KBM-7 (cell line): ENCODE measurements at places on chromosomes 12 and 14.

- no peak for DNase-seq
Observed at GRCh38 chr14:91282954-91283645, 38.6 kb upstream of the GPR68 start.

DNA sequence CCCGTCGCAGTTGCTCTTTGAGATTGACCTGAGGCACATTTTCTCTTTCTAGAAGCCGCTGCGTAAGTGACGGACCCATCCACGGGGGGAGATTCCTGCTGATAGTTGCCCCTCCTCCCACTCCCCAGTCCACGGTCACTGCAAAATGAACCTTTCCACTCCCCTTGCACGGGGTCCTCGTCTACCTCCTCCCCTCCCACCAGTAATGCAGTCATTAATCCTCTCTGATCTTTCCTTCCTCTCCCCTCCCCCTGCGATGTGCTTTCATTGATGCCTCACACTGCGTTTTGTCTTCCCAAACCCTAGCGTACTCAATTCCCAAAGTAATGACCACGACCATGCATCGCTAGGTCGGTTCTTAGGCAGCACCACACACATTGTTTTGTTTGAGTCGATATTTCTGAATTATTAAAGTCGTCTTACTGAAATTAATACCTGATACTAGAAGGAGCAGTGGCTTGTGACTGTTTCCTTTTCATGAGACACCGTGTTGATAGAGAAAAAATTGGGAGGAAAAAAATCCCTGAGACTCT, 857 bp downstream of the ETNK1 start:
- DNase-seq = peak; percentile 54

DNA sequence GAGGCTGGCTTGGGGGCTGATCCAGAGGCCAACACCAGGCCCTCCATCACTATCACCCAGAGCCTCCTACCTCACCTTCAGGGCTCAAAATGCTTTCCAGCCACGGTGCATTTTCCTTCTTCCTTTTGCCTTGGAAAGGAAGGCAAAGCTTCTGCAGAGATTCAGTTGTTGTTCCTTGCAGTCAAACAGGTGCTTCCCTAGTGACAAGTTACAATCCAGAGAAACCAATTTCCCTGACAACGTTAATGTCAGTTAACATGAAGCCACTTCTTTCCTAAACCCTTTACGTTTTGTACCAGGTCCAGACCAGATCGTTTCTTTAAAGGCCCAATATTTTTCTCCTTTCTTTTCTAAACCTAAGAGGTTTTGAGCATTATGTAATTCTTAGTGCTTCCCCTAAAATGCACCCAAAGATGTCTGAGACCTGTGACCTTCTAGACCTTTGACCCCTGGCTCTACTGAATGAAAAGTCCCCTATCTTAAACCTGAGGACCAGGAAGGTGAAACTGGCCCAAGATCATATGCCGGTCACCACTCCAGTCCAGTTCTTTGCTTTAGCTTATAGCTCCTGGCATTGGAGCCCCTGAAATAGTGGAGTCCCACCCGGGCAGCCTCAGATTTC, 211.5 kb downstream of the SLC41A2 start:
- DNase-seq = no peak

- no peak for DNase-seq
Observed at GRCh38 chr14:52023518-52023917, 34.2 kb downstream of the RTRAF start.

DNA sequence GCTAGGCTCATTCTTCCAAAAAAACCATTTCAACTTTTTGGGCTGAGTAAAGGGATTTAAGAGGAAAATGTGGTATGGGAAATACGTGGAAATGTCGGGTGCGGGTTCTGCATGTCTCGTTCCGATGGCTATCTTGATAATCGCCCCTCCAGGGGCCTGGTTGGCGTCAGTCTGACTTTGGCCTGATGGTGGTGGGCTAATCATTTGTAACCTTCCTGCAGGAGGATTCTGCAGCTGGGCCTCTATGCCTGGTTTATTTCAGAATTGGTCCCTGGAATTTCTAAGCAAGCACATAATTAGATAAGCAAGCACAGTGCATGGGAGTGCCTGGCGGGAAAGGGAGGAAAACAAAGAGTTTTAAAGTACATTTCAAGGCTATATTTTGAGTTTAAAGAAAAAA, 14.8 kb upstream of the SLC4A8 start:
- no peak for DNase-seq

DNA sequence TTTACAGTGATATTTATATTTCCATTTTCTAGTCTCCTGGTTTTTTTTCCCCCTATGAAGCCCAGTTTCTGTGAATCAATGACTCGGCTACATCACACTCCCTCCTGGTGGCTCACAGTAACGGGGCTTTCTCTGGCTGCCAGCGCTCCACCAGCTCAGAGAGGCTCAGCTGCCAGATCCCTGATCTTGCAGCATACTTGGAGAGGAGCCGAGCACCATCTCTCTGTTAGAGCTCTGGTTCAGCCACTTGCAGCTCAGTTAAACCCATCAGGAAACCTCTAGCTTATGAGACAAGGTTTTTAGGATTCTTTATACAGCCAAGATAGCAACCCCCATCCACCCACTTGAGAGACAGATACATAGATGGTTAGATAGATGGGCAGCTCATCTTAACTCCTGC, 74.6 kb downstream of the CIT start:
- no peak for DNase-seq

- DNase-seq = peak; percentile 6
Observed at GRCh38 chr14:95998656-95999055, 40.5 kb upstream of the C14orf132 start.

DNA sequence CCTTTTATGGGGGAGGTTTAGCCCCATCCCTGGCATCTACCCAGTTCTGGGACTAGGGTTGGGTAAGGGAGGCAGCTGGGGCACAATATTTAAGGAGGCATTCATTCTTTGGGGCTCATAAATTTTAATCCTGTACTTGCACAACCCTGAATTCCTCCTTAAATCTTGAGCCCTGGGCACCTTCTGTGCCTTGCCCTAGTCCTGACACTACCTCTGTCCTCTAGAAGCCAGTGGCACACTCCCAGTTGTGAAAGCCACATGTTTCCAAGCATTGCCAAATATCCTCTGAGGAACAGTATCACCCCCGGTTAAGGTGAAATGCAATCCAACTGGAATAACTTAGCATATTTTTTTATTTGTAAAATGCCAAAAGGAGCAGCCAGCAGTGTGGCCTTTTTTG, 36.6 kb downstream of the SLC16A7 start:
- no peak for DNase-seq

- DNase-seq = no peak
Observed at GRCh38 chr12:100382338-100382737, 25.5 kb downstream of the SLC17A8 start.

DNA sequence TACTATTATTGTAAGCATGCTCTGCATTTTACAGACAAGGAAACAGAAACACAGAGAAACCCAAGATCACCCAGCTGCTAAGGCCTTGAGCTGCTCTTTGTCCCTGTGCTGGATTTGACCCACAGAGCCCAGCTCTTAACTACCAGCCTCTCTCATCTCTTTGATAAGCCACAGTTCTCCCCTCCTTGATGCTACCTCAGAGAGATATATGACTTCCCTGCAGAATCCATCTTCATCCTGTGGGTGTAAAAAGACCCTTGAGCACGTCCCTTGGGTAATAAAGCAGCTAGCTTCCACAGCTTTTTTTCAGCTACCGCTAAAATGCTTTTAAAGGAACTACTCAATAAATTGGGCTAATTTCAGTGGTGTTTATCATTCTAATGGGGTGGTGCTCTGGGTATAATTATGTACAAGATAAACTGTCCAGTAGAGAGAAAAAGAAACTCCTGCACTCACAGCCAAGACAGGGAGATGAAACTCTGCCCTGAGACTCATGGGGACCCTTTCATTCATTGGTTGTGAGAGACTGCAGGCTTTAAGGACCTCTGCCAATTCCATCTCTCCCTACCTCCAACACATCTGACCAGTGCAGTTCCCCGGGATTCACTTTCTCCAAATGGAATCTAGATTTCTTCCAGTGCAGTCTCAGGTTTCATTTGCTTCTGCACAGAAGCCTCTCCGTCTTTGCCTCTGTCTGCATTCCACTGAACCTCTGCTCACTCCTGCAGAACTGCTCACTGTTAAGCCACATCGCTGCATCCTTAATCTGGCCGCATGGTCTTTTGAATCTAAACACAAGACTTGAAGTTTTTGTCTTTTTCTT, 24.7 kb upstream of the NTF3 start:
- DNase-seq = no peak

- DNase-seq = no peak
Observed at GRCh38 chr12:124761871-124762270, 101.8 kb downstream of the SCARB1 start.

- DNase-seq = no peak
Observed at GRCh38 chr14:54188064-54188666, 208.6 kb upstream of the CDKN3 start.

DNA sequence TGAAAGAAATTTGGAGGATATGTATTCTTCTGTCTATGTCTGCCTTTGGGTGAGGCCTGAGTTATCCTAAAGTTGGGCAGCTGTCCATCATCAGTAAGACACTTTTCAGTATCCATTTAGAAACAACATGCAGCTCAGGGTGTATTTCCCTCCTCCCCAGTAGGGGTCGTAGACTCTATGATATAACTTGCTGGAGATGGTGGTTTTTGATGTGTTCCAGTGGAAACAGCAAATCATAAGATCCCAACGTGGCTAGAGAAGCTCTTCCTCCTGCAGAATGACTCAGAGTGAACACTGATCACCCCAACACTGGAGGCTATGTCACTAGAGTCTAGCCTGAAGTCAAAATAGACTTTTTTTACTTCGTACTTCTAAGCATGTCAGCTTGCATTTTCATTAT, 331.6 kb upstream of the STXBP6 start:
- peak; percentile 16 for DNase-seq

DNA sequence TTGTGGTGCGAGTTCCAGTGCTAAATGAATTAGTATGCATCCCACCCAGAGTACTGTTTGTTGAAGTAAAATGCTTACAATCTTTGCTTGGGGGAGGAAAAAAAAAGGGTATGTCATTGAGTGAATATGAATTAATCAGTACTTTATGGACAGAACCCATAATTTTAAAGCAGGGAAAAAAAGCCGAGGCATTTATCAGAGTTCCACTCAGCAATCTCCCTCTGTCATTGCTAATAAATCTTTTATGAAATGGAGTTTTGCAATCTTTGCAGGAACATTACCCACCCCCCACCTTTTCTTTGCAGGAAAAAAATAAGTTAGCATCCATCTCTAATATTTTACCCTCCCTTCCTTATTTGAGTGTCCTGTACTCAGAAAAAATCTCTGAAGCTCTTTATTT, 127.9 kb upstream of the TMPO start:
- no peak for DNase-seq

GRCh38 chr14:58739674-58740073, 101.9 kb downstream of the DACT1 start:
- no peak for DNase-seq

- peak; percentile 52 for DNase-seq
Observed at GRCh38 chr12:123453165-123453564, 4.8 kb upstream of the SNRNP35 start.

- no peak for DNase-seq
Observed at GRCh38 chr12:24584032-24584675, 364.7 kb downstream of the BCAT1 start.

- DNase-seq = no peak
Observed at GRCh38 chr12:51821440-51822260, 26.9 kb downstream of the FIGNL2 start.

DNA sequence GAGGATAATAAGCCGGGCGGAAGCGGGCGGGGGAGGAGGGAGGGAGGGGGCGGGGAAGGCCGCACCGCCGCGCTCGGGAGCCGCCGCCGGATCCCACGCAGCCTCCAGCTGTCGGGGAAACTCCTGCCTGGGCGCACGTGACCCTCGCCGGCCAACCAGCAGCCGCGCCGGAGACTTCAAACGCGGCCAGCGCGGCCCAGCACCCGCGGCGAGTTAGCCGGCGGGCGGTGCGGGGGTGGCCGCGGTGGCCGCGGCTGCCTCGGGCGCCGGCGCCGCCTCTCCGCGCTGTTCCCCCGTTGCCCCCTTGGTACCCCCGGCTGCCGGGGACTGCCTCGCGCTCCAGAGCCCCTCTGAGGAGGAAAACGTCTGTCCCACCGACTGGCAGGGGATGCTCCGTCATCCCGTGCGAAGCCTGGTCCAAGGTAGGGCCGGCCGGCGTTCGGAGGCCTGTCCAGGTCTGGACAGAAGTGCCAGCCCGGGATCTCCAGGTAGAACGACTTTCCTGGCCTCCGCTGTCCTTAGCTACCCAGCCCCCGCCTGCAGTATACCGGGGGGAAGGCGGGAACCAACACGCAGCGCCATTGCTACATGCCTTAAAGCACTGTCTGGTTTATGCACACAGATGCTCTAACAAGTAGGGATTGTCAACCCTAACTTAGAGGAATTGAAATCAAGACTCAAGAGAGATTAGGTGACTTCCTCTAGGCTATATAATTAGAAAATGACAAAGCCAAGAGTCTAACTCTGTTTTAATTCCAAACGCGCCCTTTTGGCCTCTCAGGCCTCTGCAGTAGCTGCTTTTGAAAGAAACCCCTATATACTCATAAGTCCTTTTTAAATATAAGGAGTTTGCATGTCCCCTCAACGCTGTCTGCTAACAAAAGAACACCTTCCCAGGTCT, at the start of gene YAF2:
Gene YAF2, minus strand, starts transcription at position 9 of the 901 bp plus-strand sequence. CDS start 68 bp downstream, outside the sequence.
- peak; percentile 70 for DNase-seq

DNA sequence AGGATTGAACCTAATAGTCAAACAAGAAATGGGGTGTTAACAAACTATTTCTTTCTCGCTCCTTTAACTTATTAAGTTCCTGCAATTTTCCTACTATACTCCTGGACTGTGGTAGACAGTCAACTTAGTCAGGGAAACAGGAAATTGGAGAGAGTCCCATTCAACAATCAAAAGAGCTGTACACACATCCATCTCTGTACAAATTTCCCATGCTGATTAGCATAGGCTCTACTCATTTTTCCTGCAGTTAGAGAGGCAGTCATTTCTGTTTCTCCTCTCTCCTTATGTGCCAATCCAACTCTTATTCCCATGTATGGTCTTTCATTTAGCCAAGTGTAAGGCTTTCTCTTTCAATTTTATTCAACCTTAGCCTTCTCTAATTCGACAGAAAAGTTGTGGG, 1168.5 kb upstream of the FLRT2 start:
- DNase-seq = no peak

DNA sequence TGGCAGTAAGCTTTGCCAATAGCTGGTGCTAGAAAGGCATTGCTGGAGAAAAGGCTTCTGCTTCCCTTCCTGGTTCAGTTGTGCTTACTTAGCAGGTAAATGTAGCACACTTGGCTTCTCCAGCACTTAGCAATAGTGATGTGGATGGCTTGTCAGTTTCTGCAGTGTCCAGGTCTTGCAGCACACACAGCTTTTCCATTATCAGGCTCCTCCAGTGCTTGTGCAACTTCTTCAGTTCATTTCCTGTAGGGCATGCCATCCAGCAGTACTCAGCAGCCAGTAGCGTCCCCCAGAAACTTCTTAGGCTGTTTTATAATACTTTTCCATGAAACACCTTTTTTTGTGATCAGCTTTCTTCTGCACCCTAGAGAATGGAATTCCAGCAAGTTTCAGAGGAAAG, 154.6 kb downstream of the SLC6A15 start:
- no peak for DNase-seq

- no peak for DNase-seq
Observed at GRCh38 chr14:55840821-55841220, 260.8 kb downstream of the KTN1 start.

GRCh38 chr14:73719791-73720190, 5.6 kb upstream of the PNMA1 start:
- no peak for DNase-seq
